Cardiac ventricle fibroblast (primary cell): ENCODE measurements at places on chromosomes 12 and 14. TPM values are rescaled to one million over a fixed set of nuclear protein-coding genes. Genes with fewer than 3 reads are reported as not detected.

Gene MYH6
- not detected in 2 replicates for total RNA-seq

Gene TAS2R42
- not detected in 2 replicates for total RNA-seq

Gene TRIAP1
- total RNA-seq, result 22.5 and 27.4 TPM in 2 replicates

Gene MAP1LC3B2
- total RNA-seq, result 0.24 and 0.37 TPM in 2 replicates

Gene KRT73
- total RNA-seq, result not detected in 2 replicates

Gene RD3L
- total RNA-seq, result not detected in 2 replicates

Gene SLC38A4
- 0.05 and 0.12 TPM in 2 replicates for total RNA-seq

Gene TAS2R19
- 0.94 and 0.98 TPM in 2 replicates for total RNA-seq

Gene ENDOU
- total RNA-seq, result not detected in 2 replicates

Gene HSPA2
- total RNA-seq, result 3.6 and 4.0 TPM in 2 replicates

Gene TMEM132D
- total RNA-seq, result not detected in 2 replicates

Gene GALNT8
- not detected in 2 replicates for total RNA-seq

Gene DDIT3
- 14.0 and 19.4 TPM in 2 replicates for total RNA-seq

Gene CLEC4C
- total RNA-seq, result not detected in 2 replicates

Gene GLS2
- not detected in 2 replicates for total RNA-seq

Gene TPPP2
- total RNA-seq, result not detected in 2 replicates

Gene P2RX7
- total RNA-seq, result not detected in 2 replicates

Gene LRRC10
- total RNA-seq, result not detected in 2 replicates

Gene NTF3
- total RNA-seq, result not detected in 2 replicates

Gene TMTC1
- total RNA-seq, result 65.7 and 67.4 TPM in 2 replicates

Gene COCH
- 0.20 TPM in 1 of 2 replicates, not detected in the other for total RNA-seq

Gene SPIC
- total RNA-seq, result not detected in 2 replicates

Gene CLEC7A
- total RNA-seq, result not detected in 2 replicates

Gene SLC5A8
- total RNA-seq, result not detected in 2 replicates

Gene PLA2G1B
- total RNA-seq, result not detected in 2 replicates

Gene RGS6
- not detected in 2 replicates for total RNA-seq

Gene ATP2B1
- 24.6 and 33.6 TPM in 2 replicates for total RNA-seq

Gene GALNT16
- 0.37 and 0.59 TPM in 2 replicates for total RNA-seq

Gene MSI1
- not detected in 2 replicates for total RNA-seq

Gene ERP27
- total RNA-seq, result 0.37 TPM in 1 of 2 replicates, not detected in the other

Gene CELA1
- not detected in 2 replicates for total RNA-seq

Gene KCNH5
- total RNA-seq, result not detected in 2 replicates

Gene COX8C
- total RNA-seq, result not detected in 2 replicates
